NCI-H1417 (cell line): ENCODE measurements at places on chromosomes 1 and 21.
A peak's percentile ranks its signal among the peaks of the same experiment; 100 is the strongest.

DNA sequence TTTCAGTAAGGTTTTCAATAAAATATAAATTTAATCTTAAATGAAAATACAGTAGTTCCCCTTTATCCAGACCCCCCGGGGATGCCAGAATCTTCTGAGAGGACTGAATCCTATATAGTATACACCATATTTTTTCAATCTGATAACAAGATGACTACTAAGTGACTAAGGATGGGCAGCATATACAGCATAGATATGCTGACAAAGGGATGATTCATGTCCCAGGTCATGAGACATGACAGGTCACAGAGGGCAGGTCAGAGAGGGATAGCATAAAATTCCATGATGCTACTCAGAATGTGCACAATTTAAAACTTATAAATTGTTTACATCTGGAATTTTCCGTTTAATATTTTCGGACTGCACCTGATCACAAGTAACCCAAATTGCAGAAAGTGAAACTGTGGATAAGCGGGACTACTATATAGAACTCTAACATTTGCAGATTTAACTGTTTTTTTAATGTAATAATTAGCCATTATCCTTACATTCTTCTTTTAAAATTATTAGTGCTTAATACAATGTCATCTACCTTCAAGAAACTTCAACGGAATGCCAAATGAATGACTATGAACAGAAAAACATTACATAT, 48.8 kb downstream of the LRRC40 start:
- DNase-seq = no peak

DNA sequence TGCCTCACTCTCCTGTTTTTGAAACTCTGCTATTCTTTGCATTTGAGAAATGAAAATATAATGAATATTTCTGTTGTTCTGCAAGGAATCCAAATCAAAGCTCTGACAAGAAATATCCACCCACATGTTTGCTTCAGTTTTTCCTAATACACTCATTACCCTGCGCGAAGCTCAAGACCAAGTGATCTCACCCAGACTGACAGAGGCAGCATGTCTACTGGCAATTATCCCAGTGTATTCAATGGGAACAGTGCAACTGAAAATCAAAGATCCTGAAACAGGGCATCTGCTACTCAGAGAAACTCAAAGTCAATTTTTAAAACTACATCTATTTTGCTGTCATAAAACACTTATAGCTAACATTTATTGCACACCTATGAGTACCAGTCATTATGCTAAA, 321.0 kb upstream of the LRRC7 start:
- DNase-seq = no peak

GRCh38 chr1:155323729-155324036, 3.0 kb downstream of the RUSC1 start:
- DNase-seq = peak; percentile 80

- no peak for DNase-seq
Measured at GRCh38 chr1:18583326-18583941, 47.2 kb upstream of the PAX7 start.

DNA sequence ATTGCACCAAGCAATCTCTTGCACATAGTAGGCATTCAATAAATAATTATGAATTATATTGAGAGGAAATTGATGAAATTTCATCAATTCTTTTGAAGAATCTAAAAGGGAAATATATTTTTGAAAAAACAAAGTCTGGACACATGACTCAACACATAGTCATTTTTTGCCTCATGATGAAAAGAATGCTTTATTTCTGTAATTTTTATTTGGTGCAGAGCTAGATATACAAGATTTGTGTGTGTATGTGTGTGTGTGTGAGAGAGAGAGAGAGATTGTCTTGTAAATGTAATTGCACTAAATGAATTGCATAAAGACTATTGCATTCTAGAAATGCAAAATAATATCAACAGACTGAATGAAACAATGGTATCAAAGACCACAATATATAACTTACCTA, 206.2 kb upstream of the C1orf87 start:
- DNase-seq = no peak

GRCh38 chr1:66313429-66313828, 220.5 kb upstream of the SGIP1 start:
- no peak for DNase-seq

- DNase-seq = no peak
Measured at GRCh38 chr1:47853852-47854251, 143.3 kb downstream of the TRABD2B start.

DNA sequence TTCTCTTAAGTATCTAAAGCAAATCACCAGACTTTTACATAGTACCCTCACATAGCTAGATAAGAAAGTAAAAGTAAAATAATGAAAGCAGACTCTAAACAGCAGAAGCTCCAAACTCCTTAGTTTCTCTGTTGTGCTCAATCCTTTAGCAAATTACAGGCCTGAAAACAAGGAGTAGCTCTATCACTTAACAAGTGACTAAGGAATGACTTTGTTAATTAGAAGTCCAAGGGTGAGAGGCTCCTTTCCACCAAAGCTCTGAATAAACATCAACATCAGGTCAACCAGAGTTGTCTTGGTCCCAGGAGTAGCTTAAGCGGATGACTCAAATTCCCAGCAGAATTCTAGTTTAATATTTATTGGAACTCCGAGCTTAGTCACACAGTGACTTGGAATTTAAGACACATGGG, 5.9 kb downstream of the NRIP1 start:
- no peak for DNase-seq

GRCh38 chr1:147641695-147642592, 28.4 kb downstream of the ACP6 start:
- peak; percentile 86 for DNase-seq

DNA sequence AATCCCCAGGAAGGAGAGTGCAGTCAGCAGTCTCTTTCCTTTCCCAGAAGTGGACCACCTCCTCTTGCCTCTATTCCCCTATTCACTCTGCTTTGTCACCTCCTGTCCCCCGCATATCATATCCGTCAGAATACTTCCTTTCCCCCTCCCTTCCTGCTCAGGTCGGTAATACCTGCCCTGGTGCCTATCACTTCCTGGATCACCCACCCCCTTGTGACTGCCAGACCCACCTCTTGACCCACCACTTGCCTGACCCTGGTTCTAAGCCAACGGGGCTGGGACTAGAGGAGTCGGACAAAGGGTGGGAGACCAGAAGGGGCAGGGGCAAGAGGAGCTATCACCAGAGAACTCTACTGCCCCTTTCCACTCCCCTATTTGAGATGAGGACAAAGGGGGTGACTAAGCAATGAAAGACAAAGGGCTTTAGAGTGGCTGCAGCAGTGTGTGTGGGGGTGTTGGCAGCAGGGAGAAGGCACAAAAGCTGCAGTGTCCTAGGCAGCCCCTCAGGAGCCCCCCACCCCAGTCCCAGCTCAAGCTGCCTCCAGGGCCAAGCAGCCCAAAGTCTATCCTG, 1.7 kb upstream of the ADAMTS4 start:
- DNase-seq = no peak

DNA sequence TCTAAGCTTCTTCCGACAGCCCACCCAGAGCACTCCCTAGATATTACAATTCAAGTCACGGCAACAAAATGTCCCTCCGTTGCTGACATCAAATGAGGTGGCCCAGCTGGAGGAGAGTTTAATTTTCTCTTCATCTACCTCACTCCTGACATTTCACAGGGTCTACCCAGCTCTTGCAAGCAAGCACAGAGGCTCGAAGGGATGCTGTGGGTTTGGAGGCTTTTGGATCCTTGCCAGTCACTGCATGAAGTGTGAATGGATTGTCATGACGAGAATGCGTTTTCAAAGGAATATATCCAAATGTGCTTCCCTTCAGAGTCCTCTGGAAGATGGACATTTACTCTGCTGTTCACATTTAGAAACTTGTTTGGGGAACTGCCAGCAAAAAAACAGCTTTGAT, 33.5 kb downstream of the CAPN8 start:
- DNase-seq = peak; percentile 65

DNA sequence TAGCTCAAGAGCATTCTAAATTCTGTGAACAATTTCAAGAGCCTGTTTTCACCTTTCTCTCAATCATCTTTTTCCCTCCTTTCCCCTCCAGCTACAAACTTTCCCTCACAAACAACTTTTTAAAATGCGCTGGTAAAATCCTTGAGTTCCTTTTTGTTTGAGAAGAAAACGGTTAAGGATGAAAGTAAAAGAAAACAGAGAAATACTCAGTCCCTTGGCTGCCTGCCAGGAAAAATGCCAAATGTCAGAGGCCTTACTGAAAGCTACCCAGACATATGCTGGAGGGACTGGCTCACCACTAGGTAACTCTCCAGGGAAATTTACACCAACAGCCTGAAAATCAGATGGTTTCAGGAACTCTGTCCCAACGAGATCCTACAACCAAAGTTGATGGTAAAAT, 11.0 kb upstream of the SERBP1 start:
- peak; percentile 56 for DNase-seq

GRCh38 chr1:94541246-94542087, at the start of gene F3:
F3 (minus strand) TSS chr1:94541759; CDS start chr1:94541636, 123 bp downstream.
- peak; percentile 5 for DNase-seq

- DNase-seq = no peak
Measured at GRCh38 chr1:116487583-116487982, 83.2 kb downstream of the CD58 start.

- no peak for DNase-seq
Measured at GRCh38 chr1:39335216-39335615, 130.7 kb downstream of the MACF1 start.

GRCh38 chr1:36160949-36161485, 5.1 kb downstream of the MAP7D1 start:
- DNase-seq = no peak

- DNase-seq = no peak
Measured at GRCh38 chr1:16075337-16076030, 2.0 kb upstream of the FAM131C start.

- DNase-seq = no peak
Measured at GRCh38 chr1:96144636-96145035, 576.9 kb upstream of the PTBP2 start.

- no peak for DNase-seq
Measured at GRCh38 chr21:15128267-15128666, 63.5 kb upstream of the NRIP1 start.

DNA sequence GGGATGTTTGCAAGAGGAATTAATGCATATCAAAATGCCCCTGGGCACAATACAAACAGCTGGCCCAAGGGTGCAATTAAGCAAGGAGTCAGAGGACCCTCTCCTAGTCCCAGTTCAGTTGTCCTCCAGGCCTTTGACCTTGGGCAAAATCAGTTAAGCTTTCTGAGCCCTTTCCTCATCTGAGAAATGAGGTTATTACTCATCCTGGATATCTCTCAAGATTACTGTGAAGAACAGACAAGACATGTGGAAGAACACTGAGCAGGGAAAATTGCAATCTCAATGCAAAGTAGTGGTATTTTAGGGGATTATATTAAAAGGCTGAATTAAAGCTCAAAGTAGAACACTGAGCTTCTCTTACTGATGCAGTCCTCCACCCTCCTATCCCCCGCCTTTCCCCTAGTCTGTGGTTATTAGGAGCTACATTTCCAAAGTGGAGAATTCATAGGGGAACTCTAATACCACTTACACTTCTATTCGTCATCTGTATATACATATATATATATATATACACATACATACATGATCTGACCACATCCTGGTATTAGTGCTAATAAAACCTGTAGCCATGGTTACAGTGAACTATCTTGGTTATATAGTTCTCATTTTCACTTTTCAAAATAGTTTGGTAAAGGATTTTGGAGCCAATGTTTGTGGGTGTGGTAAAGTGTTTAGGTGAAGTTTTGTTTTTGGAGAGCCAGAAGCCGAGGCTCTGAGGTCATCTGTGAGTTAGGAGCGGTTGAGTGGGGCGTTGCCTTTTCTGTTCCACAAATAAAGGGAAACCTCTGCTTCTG, 18.1 kb downstream of the KIAA0040 start:
- DNase-seq = no peak

DNA sequence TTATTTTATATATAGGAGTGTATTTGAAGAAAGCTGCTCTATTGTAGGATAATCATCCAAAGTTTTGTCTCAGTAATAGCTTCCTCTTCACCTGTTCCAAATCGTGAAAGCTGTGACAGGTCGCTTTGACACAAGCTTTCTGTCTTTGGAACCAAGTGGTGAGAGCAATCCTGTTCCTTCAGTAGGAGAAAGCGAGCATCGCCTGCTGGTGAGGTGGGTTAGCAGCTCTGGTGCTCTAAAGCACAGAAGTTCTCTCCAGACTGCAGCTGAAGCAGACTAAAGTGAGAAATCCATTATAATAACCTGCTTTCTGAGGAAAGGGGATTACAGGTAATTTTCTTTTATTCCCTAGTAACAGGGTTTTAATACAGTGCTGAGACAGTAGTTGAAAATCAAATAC, 803.8 kb downstream of the ADGRL2 start:
- no peak for DNase-seq

GRCh38 chr1:211724687-211725196, 49.3 kb upstream of the NEK2 start:
- DNase-seq = no peak

DNA sequence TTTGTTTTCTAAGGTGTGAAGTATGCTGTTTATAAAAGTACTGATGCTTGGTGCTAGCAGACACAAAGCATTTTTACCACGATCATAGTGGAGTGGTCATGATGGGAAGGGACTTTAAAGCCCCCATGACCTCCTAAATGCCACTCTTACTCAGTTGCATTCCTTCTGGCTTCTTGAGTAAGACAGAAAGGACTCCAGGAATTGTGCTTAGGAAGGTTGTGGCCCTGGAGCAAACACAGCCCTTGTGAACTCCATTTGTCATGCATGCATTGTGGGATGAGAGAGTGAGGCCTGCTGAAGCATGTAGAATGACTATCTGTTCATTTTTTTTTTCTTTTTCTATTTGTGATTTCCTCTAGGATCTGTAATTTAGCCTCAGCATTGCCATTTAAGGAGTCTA, 34.2 kb downstream of the AK5 start:
- DNase-seq = no peak

- no peak for DNase-seq
Measured at GRCh38 chr1:184648160-184648855, 106.3 kb downstream of the EDEM3 start.

DNA sequence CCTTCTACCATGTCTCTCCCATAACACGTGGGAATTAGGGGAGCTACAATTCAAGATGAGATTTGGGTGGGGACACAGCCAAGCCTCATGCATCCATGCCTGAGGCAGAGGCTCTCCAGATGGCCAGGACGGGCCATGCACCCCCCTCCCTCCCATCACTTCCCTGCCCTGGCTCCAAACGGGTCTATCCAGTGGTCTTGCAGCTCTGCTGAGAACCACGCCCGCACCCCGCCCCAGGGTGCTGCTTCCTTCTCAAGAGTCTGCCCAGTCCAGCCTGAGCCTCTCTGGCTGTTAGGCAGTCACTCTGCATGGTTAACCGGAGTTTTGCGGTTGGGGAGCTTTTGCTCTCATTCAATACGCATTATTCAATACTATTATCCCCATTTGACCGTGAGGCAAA, 131.5 kb upstream of the TMEM51 start:
- no peak for DNase-seq

DNA sequence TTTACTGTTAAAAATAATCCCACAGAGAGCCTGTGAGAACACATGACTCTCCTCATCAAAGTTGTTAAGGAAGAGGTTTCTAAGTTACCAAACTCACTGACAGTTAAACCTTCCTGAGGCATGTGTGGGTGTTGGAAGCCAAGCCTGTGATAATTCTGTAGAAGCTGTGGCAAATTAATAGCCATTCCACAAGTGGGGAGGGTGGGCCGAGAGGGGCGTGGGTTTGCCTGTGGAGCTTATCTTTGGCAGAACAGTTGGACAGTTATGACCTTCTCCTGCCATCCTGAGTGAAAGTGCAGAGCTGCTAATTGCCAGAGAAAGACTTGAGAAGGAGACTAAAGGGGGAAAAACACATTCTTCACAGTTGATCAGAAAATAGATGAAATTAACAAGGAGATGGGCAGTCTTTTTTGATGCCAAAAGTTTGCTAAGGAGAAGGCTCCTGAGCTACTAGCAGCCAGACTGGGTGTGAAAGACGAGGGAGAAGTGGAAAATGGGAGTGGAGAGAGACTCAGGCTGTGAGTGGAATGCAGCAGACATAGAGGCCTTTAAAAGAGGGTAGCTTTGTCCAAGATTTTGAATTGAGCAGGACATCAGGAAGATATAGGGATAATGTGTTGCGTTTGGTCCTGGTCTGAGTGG, 1.6 kb upstream of the PLA2G2C start:
- no peak for DNase-seq
